ENCODE measurements at places on chromosomes 13 and 19. TPM values are rescaled to one million over a fixed set of nuclear protein-coding genes. Genes with fewer than 3 reads are reported as not detected.
A peak's percentile ranks its signal among the peaks of the same experiment; 100 is the strongest.

DNA sequence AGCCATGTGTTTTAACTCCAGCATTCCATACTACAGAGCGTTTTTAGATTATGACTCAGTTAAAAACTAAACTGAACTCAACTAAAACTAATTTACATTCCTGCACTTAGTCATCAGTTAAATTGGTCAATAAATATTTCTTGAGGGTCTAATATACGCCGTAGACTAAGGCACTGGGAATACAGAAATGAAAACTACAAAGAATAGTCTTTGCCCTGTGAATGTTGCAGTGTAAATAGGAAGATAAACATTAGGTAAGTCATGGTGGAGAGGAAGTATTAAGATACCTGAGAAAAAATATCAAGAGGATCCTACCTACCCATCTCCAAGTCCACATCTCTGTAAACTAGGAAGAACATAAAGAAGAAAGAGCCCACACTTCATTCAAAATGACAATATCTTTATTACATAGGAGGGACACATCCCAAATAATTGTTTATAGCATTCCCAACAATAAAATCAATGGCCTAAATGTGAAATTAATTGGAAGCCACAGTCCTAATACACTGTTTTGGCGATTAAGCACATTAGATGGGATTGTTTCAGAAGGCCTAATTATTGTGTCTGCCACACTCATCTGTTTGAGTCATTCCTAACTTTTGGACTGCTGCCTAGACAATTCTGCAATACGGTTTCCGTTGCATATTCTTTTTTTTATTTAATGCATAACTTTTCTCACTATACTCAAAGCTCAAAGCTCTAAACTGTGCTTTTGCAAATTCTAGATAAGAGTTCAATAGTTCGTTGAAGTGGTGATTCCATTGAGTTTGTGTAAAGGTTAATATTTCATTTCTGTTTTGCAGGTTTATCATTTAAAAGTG, 52.9 kb downstream of the MBNL2 start:
- no peaks in the 10 kb centered on the region for H3K36me3 ChIP-seq
- H3K4me3 ChIP-seq, result no peak overlapping the region
- no peaks in the 10 kb centered on the region for H3K27me3 ChIP-seq
- peak overlapping the region; percentile 14 for H3K27ac ChIP-seq
- H3K4me1 ChIP-seq, result peaks cover 19% of the 10 kb centered on the region

Gene SLC27A5
- total RNA-seq, result 11.1 TPM

Gene S1PR5
- total RNA-seq, result 0.57 TPM

GRCh38 chr13:43551897-43552456, 234.8 kb downstream of the ENOX1 start:
- H3K4me1 ChIP-seq, result peaks cover 4% of the 10 kb centered on the region
- no peaks in the 10 kb centered on the region for H3K36me3 ChIP-seq
- no peaks in the 10 kb centered on the region for H3K27me3 ChIP-seq
- no peak overlapping the region for H3K4me3 ChIP-seq
- DNase-seq, result no peak

GRCh38 chr19:31280287-31281006, 68.8 kb downstream of the TSHZ3 start:
- H3K4me3 ChIP-seq, result no peak overlapping the region
- DNase-seq, result no peak
- no peaks in the 10 kb centered on the region for H3K27me3 ChIP-seq
- H3K4me1 ChIP-seq, result peaks cover 3% of the 10 kb centered on the region
- no peak overlapping the region for H3K27ac ChIP-seq
- H3K36me3 ChIP-seq, result no peaks in the 10 kb centered on the region

Measured in ovary (tissue), 10 donors.